ENCODE measurements at places on chromosomes 2 and 18.

- DNase-seq, result no peak
Measured at GRCh38 chr2:235391921-235392615, 101.8 kb upstream of the AGAP1 start.

DNA sequence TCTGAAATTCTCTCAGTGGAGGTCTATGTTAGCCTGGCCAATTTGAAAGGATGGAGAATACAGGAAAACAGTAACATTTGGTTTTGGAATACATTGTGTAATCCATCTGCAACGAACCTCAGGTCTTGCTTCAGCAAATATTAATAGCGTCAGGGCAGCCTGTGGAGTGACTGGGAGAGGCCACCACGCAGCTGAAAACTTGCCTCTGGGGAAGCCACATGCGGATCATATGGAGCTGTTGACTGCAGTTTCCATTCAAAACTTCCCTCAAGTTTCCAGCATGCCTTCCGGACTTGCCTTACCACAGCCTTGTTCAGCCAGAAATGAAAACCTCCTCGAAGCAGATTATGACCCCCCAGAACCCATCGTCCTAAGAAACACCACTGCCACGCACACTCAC is 25.7 kb downstream of the BCL11A start:
- peak; percentile 82 for DNase-seq

GRCh38 chr18:997499-997898 is 92.8 kb downstream of the ADCYAP1 start:
- no peak for DNase-seq

GRCh38 chr2:133954636-133955035 is 299.2 kb upstream of the MGAT5 start:
- no peak for DNase-seq

DNA sequence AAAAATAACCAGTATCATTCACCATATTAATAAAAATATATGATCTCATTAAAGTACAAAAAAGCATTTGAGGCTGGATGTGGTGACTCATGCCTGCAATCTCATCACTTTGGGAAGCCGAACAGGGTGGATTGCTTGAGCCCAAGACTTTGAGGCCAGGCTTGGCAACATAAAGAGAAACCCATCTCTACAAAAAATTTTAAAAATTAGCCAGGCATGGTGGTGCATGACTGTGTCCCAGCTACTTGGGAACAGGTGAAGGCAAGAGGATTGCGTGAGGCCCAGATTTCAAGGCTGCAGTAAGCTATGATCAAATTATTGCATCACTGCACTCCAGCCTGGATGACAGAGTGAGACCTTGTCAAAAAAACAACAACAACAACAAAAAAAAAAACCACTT is 75.9 kb downstream of the RAD51AP2 start:
- DNase-seq, result peak; percentile 23

DNA sequence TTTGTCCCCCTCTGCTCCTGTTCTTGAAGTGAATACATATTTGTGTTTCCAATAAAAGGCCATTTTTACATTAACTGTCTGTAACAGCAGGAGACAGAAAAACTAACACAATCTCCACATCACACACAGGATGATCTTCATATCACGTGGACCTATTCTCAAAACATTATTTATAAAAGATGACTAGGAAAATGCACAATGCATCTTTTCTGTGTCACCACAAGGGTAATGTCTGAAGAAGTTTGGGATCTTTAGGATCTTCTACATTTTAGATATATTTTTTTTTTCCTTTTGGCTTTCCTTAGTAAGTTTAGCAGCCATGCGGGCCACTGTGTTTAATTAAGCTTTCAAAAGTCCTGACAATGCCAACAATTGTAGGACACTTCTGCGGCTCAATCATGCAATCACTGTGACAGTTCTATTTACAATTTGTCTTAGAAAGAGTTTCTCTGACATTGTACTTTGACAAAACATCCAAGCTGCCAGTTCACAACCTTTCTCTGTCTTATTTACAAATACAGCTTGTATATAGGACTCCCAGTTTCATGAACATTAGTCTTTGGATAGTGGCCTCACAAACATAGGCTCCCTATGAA is 12.3 kb downstream of the BCL11A start:
- DNase-seq, result no peak

- peak; percentile 75 for DNase-seq
Measured at GRCh38 chr18:9619545-9619944, 5.2 kb upstream of the PPP4R1 start.

GRCh38 chr2:61534926-61535325 is 3.2 kb downstream of the XPO1 start:
- DNase-seq, result no peak

- DNase-seq, result peak; percentile 48
Measured at GRCh38 chr2:109558076-109558882, 55.5 kb downstream of the SEPTIN10 start.

- no peak for DNase-seq
Measured at GRCh38 chr2:24878341-24878740, 41.7 kb downstream of the ADCY3 start.

- DNase-seq, result no peak
Measured at GRCh38 chr18:12651651-12652050, 6.3 kb downstream of the SPIRE1 start.

GRCh38 chr2:27958711-27959378 is 68.3 kb downstream of the BABAM2 start:
- peak; percentile 42 for DNase-seq

Data from fibroblast of skin of right quadriceps (primary cell).